Uterus (tissue), 4 donors: ENCODE measurements at places on chromosomes 2 and 18.
A peak's percentile ranks its signal among the peaks of the same experiment; 100 is the strongest.

DNA sequence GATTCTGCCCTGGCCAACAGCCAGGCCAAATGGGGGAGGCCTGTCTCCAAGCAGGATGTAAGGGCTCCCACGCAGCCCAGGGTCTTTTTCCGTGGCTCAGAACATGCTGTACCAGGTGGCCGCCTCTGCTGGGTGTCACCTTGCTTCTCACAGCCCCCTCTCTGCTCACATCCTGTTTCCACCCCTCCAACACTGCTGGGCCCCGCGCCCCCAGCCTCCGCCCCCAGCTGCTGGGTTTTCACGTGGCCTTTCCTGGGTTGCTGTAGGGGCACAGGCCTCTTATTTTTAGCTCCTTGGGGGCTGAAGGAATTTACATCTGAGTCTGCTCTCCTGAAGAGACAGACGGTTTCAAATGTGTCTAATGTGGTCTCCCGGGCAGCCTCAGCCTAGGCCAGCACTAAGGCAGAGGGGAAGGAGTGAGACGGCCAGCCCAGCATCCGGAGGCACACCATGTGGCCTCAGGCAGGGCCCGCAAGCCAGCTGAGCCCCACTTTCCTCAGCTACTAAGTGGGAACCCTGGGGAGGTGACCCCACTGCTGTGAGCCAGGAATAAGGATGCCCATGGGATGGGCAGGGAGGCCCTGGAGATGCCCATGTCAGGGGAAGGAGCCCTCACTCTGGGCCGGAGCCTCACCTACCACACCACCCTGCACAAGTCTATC, 18.7 kb upstream of the DUSP2 start:
- no peak for DNase-seq

DNA sequence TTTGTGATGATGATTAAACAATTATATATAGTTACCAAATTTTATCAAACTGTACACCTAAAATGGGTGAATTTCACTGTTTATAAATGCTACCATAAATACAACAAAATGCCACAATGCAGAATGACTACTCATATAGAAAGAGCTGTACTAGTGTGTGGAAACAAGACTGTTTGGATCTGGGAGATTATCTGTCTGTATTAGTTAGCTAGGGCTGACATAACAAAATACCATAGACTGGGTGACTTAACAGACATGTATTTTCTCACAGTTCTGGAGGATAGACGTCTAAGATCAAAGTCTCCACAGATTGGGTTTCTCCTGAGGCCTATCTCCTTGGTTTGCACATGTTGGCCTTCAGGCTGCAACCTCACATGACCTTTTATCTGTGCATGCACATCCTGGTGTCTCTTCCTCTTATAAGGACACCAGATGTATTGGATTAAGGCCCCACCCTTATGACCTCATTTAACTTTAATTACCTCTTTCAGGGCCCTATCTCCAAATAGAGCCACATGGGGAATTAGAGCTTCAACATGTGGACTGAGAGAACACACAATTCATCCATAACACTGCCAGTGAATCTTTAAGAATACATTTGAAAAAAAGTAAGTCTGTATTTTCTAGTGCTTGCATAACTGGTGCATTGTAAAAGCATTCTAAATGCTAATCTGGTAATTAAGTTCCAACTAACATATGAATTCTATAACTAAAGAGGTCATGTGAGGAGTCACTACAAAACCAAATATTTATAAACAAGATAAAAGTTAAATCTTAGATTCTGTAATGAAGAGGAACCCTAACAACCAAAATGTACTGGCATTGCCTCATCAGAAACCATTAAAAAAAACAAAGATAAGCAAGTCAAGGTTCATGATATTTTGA, 699.6 kb downstream of the NYAP2 start:
- DNase-seq, result no peak

- no peak for DNase-seq
Observed at GRCh38 chr18:73917046-73917445, 230.6 kb downstream of the FBXO15 start.

- DNase-seq, result peak; percentile 11
Observed at GRCh38 chr2:237892984-237893595, 33.7 kb downstream of the RAMP1 start.

- DNase-seq, result no peak
Observed at GRCh38 chr2:218873359-218874194, 7.1 kb upstream of the WNT10A start.

DNA sequence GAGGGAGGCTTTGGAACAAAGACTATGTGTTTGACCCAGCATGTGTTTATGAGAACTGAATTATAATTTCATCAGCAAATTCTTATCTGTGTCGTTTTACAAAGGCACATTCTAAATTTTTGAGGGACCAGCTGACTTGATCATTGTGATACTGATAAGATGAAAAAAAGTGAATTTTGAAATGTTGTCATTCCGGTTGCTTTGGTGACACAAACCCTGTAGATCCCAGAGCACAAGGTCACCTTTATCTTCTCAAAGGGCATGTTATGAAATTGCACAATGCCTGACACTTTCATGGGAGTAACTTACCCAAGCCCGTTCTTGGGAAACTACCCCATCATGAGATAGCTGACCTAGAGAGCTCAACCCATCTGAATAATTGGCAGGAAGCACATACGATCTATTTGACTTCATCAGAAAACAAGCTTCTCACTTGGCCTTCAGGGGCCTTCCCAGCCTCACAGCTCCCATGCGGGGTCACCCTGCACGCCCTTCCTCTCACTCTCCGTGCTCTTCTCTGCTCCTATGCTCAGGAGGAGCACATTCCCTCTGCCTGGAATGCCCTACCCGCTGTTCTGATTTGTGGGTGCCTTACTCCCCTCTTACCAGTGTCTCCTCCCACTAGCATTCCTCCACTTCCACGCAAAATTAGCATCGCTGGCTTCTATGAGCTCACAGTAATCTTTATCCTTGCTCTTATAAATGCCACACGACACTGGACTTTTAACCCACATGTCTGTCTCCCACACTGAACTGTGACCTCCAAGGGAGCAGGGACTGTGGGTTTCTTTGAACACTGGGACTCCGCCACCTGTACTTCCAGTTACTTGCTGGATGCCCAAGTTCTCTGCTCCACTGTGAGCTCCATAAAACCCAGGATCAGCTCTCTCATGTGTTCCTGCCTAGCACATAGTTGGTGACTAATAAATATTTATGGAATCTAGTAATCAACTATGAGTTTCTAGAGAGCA, 555.8 kb upstream of the ID2 start:
- DNase-seq, result no peak

GRCh38 chr18:62088156-62088555, 98.7 kb downstream of the PIGN start:
- no peak for DNase-seq

GRCh38 chr2:162368494-162368893, 24.6 kb downstream of the GCA start:
- DNase-seq, result no peak
